ENCODE measurements at places on chromosomes 2 and 18.

DNA sequence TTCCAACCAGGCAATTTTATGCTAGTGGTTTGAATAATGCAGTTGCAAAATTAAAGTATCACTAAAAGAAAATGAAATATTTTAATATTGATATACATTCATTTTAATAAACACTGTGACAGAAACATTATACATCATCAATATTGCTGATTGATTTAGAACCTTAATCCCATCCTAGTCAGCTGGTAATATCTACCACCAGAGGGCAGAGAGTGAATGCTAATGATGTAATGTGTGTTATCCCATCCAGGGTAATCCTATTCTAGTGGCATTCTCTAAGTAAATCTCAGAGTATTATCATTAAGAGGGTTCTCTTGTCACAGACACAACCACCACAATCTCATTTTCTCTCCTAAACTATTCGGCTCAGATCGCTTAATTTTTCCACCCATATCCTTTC, 477.4 kb downstream of the CPS1 start:
- DNase-seq, result no peak

- DNase-seq, result no peak
Measured at GRCh38 chr2:32482471-32482870, 125.6 kb downstream of the BIRC6 start.

- DNase-seq, result no peak
Measured at GRCh38 chr18:10049747-10050146, 135.9 kb downstream of the VAPA start.

GRCh38 chr2:22900674-22901073, 484.3 kb upstream of the KLHL29 start:
- no peak for DNase-seq

GRCh38 chr2:30713698-30714097, 93.5 kb downstream of the CAPN13 start:
- no peak for DNase-seq

GRCh38 chr2:62486439-62486765, 19.6 kb downstream of the TMEM17 start:
- no peak for DNase-seq

All from left cardiac atrium (tissue), 4 donors.